ENCODE measurements at places on chromosomes 1 and 21.

DNA sequence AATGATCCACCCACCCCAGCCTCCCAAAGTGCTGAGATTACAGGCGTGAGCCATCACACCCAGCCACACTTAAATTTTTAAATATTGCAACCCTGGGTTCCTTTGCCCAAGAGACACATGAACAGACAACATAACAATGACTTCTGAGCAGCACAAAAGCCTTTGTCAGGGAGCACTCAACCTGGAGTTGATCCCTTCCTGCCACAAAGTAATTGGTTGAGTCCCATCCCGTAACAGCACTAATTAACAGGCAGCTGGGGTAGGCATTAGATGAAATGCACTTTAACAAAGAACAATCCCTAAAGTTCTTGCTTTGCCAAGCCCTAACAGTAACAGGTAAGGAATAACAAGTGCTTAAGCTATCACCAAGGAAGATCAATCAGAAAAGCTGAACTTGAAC is 5.9 kb upstream of the BCAR3 start:
- DNase-seq: no peak

- DNase-seq: no peak
These were observed 17.5 kb downstream of the KPNA6 start for GRCh38 chr1:32125313-32125712.

- DNase-seq: peak; percentile 35
These were observed 32.8 kb upstream of the IFNAR2 start for GRCh38 chr21:33196941-33197374.

DNA sequence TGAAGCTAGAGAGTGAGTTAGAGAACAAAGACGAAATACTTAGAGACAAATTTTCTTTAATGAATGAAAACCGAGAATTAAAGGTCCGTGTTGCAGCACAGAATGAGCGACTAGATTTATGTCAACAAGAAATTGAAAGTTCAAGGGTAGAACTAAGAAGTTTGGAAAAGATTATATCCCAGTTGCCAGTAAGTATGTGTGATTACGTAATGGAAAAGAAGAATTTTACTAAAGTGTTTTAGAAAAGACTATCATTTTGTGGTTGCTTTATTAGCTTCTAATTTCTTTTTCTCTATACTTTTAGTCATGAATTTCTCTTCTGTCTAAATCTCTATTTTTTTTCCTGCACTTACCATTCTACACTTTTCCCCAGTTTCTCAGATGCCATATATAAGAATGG is 26.7 kb downstream of the CCDC18 start:
- no peak for DNase-seq

- DNase-seq: no peak
These were observed 40.6 kb downstream of the AKNAD1 start for GRCh38 chr1:108816049-108816893.

GRCh38 chr1:183164340-183164739 is 21.7 kb upstream of the LAMC2 start:
- DNase-seq: no peak

GRCh38 chr21:40194185-40194980 is 327.1 kb downstream of the PCP4 start:
- DNase-seq: no peak

GRCh38 chr1:78472851-78473496 is 17.8 kb upstream of the PTGFR start:
- no peak for DNase-seq

- DNase-seq: no peak
These were observed 6.7 kb downstream of the KRTAP10-1 start for GRCh38 chr21:44533121-44533890.

DNA sequence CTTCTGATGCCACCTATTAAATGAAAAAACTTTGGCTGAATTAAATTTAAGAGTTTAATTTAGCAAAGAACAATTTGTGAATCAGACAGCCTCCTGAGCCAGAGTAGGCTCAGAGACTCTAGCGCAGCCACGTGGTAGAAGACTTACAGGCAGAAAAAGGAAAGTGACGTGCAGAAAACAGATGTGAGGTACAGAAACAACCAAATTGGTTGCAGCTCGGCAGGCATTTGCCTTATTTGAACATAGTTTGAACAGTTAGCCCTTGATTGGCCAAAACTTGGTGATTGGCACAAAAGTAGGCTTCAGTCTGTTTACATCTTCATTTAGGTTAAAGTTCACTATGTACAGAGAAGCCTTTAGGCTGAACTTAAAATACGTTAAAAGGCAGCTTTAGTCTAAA is 22.9 kb downstream of the TCP10L start:
- no peak for DNase-seq

DNA sequence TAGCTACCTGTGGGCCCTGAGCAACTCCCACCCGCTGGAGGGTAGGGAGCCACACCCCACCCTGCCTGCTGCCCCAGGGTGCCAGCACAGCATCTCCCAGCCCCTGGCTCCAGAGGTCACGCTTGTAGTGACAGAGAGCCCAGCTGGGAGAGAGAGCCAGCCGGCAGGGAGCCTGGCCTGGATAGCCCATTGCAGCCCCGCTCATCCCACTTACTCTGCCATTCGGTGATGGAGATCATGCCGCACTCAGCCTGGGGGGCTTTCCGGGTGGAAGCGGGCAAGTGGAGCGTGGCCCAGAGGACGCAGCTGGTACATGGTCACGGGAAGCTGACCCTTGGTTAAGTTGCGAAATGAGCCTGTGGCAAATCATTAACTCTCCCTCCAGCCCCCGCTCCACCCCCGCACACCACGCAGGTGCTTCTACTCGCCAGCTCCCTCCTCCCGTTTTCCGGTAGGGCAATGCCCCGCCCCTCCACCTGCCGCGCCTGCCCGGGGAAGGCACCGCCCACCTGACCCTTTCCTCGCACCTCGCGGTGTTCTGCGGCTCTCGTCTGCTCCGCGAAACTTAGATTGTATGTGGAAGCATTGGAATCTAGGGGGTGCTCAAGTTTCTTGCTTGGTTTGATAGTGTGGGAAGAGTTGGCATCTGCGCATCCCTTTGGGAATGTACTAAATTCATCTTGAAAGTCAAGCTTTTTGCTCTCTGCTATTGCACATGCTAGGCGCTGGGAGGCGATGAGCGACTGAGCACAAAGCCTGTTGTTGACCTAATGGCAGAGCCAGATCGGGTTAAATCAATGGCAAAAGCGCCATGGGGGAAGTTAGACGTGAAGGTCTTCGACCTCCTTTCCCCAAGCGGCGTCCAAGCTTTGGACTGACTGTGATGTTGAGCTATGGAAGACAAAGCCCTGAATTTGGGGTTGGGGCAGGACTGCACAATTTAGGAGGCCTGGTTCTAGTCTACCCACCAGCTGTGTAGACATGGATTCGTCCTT is at the start of gene GOLT1A:
Gene GOLT1A (minus strand): TSS at position 321 of the 995 bp plus-strand sequence. CDS start 82 bp downstream, at position 239.
- DNase-seq: peak; percentile 72

- no peak for DNase-seq
These were observed 98.8 kb downstream of the LBR start for GRCh38 chr1:225329041-225329440.

DNA sequence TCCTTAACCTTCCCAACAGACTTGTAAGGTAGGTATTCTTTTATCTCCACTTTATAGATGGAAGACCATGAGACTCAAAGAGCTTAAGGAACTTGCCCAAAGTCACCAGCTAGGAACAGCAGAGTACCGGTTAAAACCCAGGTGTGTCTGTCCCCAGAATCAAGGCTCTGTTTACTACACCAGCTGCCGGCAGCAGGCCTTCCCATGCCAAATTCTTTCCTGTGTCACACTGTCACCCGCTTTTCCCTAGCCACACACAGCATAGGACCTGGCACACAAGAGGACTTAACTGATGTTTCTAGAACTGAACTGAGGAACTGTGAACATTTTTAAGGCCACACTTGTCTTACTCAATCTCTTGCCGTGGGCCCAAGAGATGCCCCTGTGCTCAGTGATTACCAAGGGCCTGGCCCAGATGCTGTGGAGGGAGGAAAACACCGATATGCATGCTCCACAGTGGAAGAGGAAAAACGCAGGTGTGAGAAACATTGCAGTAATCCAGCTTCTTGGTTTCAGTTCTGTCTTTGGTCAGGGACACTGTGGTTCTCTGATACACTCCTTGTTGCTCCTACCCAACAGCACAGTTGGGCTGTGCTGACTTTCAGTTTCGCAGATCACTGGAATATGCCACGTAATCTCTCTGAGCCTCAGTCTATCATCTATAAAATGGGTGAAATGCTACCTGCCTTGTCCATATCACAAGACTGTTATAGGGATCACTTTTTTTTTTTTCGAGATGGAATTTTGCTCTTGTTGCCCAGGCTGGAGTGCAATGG is 13.9 kb upstream of the LY9 start:
- DNase-seq: peak; percentile 75

DNA sequence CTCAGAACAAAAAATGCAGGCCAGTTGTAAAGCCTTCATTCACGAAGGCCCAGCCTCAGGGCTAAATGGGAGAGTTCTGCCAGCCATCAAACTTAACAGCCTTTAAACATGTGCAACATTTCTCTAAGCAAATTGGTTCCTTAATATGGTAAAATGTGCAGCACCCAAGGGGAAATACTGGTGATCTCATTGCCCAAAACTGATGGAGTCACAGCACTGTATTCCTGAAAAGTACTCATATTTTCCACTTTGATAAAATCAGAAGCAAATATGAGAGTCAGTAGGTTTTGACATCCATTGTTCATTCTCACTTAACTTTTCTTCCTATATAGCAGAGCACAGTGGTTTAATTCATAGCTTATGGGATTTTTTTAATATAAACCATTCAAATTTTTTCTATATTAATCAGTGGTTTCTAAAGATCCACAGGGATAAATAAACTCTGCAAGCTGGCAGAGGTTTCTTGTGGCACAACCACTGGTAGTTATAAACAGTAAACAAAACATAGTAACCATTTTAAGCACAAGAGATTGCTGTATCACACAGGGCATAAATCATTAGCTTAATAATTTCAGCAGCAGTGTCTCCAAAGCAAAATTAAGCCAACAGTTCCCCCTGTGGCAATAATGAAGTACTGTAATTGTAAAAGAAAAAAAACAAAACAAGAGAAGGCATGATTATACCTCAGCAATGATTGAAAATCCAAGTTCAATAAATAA is 106.9 kb upstream of the LYPLAL1 start:
- DNase-seq: no peak

GRCh38 chr1:231985296-231986023 is 358.9 kb downstream of the DISC1 start:
- no peak for DNase-seq

GRCh38 chr1:221442056-221442455 is 299.8 kb downstream of the DUSP10 start:
- DNase-seq: no peak

DNA sequence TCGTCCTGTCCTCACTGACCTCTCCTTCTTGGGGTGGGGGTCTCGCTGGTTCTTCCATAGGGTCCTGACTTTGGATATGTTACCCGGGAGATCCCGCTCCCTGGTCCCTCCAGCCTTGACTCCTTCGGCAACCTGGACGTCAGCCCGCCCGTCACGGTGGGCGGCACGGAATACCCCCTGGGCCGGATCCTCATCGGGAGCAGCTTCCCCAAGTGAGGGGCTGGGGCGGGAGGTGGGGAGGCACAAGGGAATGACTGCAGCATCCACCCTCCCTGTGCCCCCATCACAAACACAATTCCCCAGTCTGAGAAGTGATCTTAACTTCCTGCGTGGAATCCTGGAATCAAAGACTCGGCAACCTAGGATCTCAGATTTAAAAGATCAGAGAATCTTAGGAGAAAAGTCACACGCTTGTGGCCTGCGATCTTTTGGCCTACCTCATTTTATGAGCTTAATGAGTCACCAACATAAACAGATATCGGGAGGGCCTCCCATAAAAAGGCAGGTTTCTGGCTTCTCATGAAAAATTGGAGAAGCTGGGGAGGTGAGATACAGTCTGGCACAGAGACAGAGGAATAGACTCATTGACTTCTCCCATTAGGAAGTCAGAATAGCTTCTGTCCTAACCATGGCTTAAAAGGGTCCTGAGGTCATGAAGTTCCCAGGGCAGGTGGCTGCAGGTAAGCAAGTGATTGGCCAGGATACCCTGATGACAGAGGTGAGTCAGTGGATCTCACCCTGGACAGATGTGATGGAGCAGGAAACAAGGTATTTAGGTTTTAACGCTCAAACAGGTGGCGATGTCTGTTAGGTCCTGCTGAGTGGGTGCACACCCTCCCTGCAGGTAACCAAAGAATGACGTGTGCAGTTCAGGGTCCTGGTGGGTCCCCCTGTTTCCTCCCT is 15.9 kb upstream of the PADI3 start:
- no peak for DNase-seq

DNA sequence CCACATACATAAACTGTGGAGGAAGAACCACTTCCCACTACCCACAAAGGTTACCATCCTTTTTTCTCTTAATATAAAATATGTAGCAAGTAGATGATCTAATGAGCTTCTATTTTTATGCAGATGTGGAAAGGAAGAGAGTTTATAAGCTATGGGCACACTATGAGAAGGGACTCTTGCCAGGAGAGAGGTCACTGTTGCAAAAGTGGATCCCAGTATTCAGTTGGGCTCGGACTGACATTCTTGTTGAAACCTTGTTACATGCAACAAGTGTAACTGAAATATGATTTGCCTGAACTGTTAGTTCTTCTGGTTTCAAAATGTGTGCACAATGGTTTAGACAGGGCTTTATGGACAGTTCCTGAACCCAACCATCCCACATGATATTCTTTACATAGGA is 397.4 kb upstream of the PKN2 start:
- no peak for DNase-seq

DNA sequence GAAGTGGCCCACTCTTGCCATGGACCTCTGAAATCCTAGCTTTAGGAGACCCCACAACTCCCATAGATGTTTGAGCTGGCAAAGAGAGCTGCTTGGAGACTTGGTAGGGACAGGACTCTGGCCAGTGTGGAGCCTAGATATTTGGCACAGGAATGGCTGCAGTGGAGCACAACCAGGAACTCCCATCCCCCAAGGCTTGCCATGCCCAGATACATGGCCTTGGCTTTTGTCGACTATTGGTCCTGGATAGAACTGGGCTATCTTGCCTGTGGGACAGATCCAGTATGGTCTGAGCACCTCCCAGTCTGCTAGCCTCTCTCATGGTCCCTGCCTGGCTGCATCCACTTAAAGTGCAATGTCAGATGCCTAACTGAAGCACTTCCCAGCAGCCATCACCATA is 7.8 kb upstream of the GBP2 start:
- no peak for DNase-seq

- no peak for DNase-seq
These were observed 1.6 kb upstream of the RAB7B start for GRCh38 chr1:206004826-206005225.

DNA sequence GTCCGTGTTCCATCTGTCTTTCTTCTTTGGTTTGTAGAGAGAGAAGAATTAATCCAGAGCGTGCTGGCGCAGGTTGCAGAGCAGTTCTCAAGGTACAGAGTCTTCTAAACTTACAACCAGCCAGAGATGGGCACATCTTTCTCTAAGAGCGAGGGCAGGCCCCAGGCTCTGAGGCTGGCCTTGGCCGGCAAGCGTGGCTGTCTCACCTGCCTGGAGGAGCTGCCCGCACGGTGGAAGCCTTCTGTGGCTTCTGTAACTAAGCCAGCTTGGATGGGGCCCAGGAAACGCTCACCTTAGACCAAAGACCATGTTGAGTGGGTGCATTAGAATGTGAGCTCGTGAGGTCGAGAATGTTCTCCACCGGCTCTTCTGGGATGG is 78.6 kb downstream of the PDE9A start:
- peak; percentile 12 for DNase-seq

GRCh38 chr1:193036337-193037047 is 22.7 kb downstream of the UCHL5 start:
- DNase-seq: no peak
